IPS-NIHi11 (cell line): ENCODE measurements at places on chromosomes 1 and 21.

- DNase-seq = no peak
These were observed 24.9 kb downstream of the KCNQ4 start for GRCh38 chr1:40808444-40808843.

- DNase-seq = peak; percentile 91
These were observed 128.6 kb downstream of the PRDM2 start for GRCh38 chr1:13828454-13829151.

GRCh38 chr21:31012133-31013089, 25.9 kb downstream of the KRTAP19-8 start:
- no peak for DNase-seq

- DNase-seq = no peak
These were observed 325.6 kb downstream of the DISC1 start for GRCh38 chr1:231952154-231952553.

- DNase-seq = no peak
These were observed 114.6 kb downstream of the NTNG1 start for GRCh38 chr1:107255469-107255868.

GRCh38 chr1:188463919-188464318, 1635.2 kb downstream of the PLA2G4A start:
- no peak for DNase-seq

DNA sequence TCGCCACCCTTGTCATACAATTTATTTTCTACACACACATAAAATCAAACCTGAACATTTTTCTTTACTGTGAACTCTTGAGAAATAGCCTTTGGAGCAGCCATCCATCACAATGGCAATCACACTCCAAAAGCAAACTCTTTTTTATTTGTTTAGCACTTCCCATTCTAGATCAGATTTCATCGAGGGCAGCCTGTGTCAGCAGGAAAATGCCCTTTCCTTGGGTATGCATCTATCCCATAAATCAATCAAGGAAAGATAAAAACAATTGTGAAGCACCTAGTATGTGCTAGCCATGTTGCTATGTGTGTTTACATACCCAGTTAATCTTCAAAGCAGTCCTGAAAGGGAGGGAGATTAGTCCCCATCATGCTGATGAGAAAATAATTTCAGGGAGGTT, 484.1 kb upstream of the USP24 start:
- DNase-seq = no peak

- DNase-seq = no peak
These were observed 21.9 kb downstream of the NTNG1 start for GRCh38 chr1:107162745-107163144.
